B cell (primary cell): ENCODE measurements at places on chromosomes 2 and 18. TPM values are rescaled to one million over a fixed set of nuclear protein-coding genes. Genes with fewer than 3 reads are reported as not detected.

DNA sequence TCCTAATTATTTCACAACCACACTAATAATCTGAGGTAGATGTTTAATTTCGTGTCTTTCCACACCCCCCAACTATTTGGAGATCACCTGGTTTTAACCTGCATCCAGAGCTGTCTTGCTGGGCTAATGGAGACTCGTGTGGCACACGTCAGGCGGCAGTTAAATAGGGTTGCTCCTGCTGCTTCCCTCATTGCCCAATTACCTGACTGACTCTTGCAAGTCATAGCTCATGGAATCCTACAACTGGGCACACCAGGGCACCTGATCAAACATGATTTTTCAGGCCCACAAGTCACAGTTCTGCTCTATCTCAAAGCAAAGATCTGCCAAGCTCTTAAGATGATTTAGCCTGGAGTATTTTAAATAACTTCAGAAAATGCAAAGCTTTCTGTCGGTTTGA is 1430.4 kb upstream of the ACVR2A start:
- no peak for DNase-seq
- no peaks in the 10 kb centered on the region for H3K36me3 ChIP-seq
- no peaks in the 10 kb centered on the region for H3K27me3 ChIP-seq
- no peak overlapping the region for H3K4me3 ChIP-seq

DNA sequence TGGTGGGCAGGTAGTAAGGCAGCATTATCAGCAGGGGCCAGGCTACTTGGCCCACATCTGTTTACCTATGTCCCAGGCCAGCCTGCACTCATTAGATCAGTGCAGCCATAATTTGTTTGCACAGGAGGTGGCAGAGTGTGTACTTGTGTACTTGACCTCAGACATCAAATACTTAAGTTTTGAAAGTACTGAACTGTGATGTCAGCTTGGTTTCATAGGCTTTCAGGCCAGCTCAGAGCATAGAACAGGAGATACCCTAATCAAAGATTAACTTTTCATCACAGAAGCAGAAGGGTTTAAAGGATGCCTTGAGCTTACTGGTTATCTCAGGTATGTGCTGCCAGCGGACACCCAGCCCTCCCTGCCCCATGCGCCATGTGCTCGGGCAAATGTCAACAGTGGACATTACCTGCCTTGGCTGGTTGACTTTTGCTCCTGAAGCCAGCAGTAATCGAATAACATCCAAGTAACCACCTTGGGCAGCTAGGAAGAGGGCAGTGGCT is 33.2 kb downstream of the ANKRD29 start:
- no peaks in the 10 kb centered on the region for H3K4me1 ChIP-seq
- H3K36me3 ChIP-seq, result no peaks in the 10 kb centered on the region
- no peak for DNase-seq
- H3K27me3 ChIP-seq, result no peaks in the 10 kb centered on the region

- H3K4me3 ChIP-seq, result no peak overlapping the region
- no peaks in the 10 kb centered on the region for H3K36me3 ChIP-seq
- no peaks in the 10 kb centered on the region for H3K4me1 ChIP-seq
- H3K27ac ChIP-seq, result no peak overlapping the region
Measured at GRCh38 chr18:6752202-6752860, 22.8 kb downstream of the ARHGAP28 start.

GRCh38 chr2:27320958-27321543 is 1.8 kb downstream of the MPV17 start:
- peaks cover 17% of the 10 kb centered on the region for H3K36me3 ChIP-seq
- H3K27ac ChIP-seq, result no peak overlapping the region
- H3K4me1 ChIP-seq, result peaks cover 20% of the 10 kb centered on the region
- no peak for DNase-seq
- no peak overlapping the region for H3K4me3 ChIP-seq

- H3K27me3 ChIP-seq, result no peaks in the 10 kb centered on the region
- no peaks in the 10 kb centered on the region for H3K4me1 ChIP-seq
- no peak for DNase-seq
- H3K36me3 ChIP-seq, result peaks cover 68% of the 10 kb centered on the region
- no peak overlapping the region for H3K27ac ChIP-seq
Measured at GRCh38 chr2:20622731-20623130, 28.2 kb downstream of the HS1BP3 start.

BOK gene
- total RNA-seq, result 0.10 TPM in 2 replicates

GRCh38 chr2:202032846-202033316 is 774 bp upstream of the FZD7 start:
- no peak overlapping the region for H3K27ac ChIP-seq
- DNase-seq, result peak; percentile 70
- H3K4me1 ChIP-seq, result peaks cover 20% of the 10 kb centered on the region
- H3K27me3 ChIP-seq, result peaks cover 43% of the 10 kb centered on the region
- peak overlapping the region; percentile 82 for H3K4me3 ChIP-seq

BABAM2 gene
- 69.6 and 70.6 TPM in 2 replicates for total RNA-seq

GRCh38 chr2:152385650-152386049 is 50.7 kb downstream of the FMNL2 start:
- no peak overlapping the region for H3K27ac ChIP-seq
- no peaks in the 10 kb centered on the region for H3K27me3 ChIP-seq
- DNase-seq, result no peak
- H3K4me3 ChIP-seq, result no peak overlapping the region

GRCh38 chr18:42052122-42052708 is 97.2 kb downstream of the PIK3C3 start:
- no peaks in the 10 kb centered on the region for H3K27me3 ChIP-seq
- no peaks in the 10 kb centered on the region for H3K4me1 ChIP-seq
- H3K36me3 ChIP-seq, result peaks cover 13% of the 10 kb centered on the region
- H3K4me3 ChIP-seq, result no peak overlapping the region

GRCh38 chr18:43077510-43078308 is 37.8 kb downstream of the RIT2 start:
- DNase-seq, result no peak
- H3K4me3 ChIP-seq, result no peak overlapping the region
- no peaks in the 10 kb centered on the region for H3K36me3 ChIP-seq
- H3K27me3 ChIP-seq, result no peaks in the 10 kb centered on the region
- no peaks in the 10 kb centered on the region for H3K4me1 ChIP-seq
- no peak overlapping the region for H3K27ac ChIP-seq

DNA sequence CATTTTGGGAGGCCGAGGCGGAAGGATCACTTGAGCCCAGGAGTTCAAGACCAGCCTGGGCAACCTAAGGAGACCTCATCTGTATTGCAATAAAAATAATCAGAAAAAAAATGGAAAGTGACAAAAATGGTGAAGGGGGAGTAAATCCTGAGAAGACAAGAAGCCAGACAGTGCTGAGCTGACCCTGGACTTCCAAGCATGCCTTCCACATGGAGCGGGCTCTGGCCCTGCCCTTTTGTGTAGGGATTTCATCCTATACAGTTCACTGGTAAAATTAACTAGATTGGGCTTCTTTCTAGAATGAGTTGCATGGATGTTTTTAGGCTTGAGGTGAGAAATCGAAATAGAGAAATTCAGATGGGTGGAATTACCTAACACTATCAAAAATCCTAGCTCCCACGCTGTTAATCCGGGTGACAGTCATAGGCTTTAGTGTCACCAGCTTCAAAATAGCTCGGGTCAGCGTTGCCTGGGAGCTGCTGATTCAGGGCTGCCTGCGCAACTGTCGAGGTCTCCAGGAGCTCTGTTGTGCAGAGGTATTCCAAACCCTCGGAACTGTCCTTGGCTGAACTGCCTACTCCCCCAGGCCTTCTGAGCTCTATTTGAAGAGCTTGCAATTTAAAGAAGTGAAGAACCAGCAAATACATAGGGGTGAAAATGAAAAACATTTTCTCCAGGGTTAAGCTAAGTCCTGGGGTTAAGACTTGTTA is 21.5 kb upstream of the ZNF532 start:
- no peaks in the 10 kb centered on the region for H3K36me3 ChIP-seq
- H3K27me3 ChIP-seq, result no peaks in the 10 kb centered on the region
- no peak overlapping the region for H3K4me3 ChIP-seq
- peaks cover 13% of the 10 kb centered on the region for H3K4me1 ChIP-seq

- H3K36me3 ChIP-seq, result no peaks in the 10 kb centered on the region
- no peaks in the 10 kb centered on the region for H3K27me3 ChIP-seq
- H3K4me3 ChIP-seq, result no peak overlapping the region
- no peak overlapping the region for H3K27ac ChIP-seq
- H3K4me1 ChIP-seq, result no peaks in the 10 kb centered on the region
- DNase-seq, result no peak
Measured at GRCh38 chr2:29281916-29282247, 166.7 kb downstream of the CLIP4 start.

GRCh38 chr2:48278590-48278989 is 251.4 kb upstream of the STON1 start:
- H3K4me1 ChIP-seq, result no peaks in the 10 kb centered on the region
- H3K4me3 ChIP-seq, result no peak overlapping the region
- H3K36me3 ChIP-seq, result no peaks in the 10 kb centered on the region
- H3K27me3 ChIP-seq, result no peaks in the 10 kb centered on the region

- H3K27me3 ChIP-seq, result no peaks in the 10 kb centered on the region
- no peak overlapping the region for H3K27ac ChIP-seq
- no peaks in the 10 kb centered on the region for H3K4me1 ChIP-seq
- DNase-seq, result no peak
- no peak overlapping the region for H3K4me3 ChIP-seq
Measured at GRCh38 chr2:503288-503999, 173.8 kb downstream of the TMEM18 start.

GRCh38 chr2:55116598-55116964 is 66.3 kb upstream of the RTN4 start:
- no peaks in the 10 kb centered on the region for H3K36me3 ChIP-seq
- no peak for DNase-seq
- H3K4me3 ChIP-seq, result no peak overlapping the region
- no peak overlapping the region for H3K27ac ChIP-seq
- H3K27me3 ChIP-seq, result peaks cover 10% of the 10 kb centered on the region
- peaks cover 22% of the 10 kb centered on the region for H3K4me1 ChIP-seq

GRCh38 chr2:10449486-10449831 is 1.3 kb upstream of the ODC1 start:
- peak; percentile 29 for DNase-seq
- H3K4me1 ChIP-seq, result peaks cover 39% of the 10 kb centered on the region
- H3K27me3 ChIP-seq, result no peaks in the 10 kb centered on the region
- H3K4me3 ChIP-seq, result peak overlapping the region; percentile 68
- H3K36me3 ChIP-seq, result peaks cover 5% of the 10 kb centered on the region
